ENCODE measurements at places on chromosomes 1 and 21. TPM values are rescaled to one million over a fixed set of nuclear protein-coding genes. Genes with fewer than 3 reads are reported as not detected.

- DNase-seq: no peak
Measured at GRCh38 chr1:93087532-93087931, 8.4 kb downstream of the MTF2 start.

RPE65 gene
- total RNA-seq: not detected

MASP2 gene
- total RNA-seq: not detected

GRCh38 chr1:53342735-53343470, 15.0 kb upstream of the LRP8 start:
- no peak for DNase-seq

GRCh38 chr1:60808676-60809075, 273.7 kb upstream of the NFIA start:
- no peak for DNase-seq

GRCh38 chr1:230273141-230273710, 152.9 kb downstream of the PGBD5 start:
- DNase-seq: no peak

GRCh38 chr1:206911064-206911663, 10.6 kb downstream of the FCMR start:
- DNase-seq: no peak

- DNase-seq: no peak
Measured at GRCh38 chr1:16254263-16254928, 17.4 kb upstream of the CPLANE2 start.

- no peak for DNase-seq
Measured at GRCh38 chr1:27135541-27136235, 19.2 kb downstream of the SLC9A1 start.

TSPAN1 gene
- total RNA-seq: 0.99 TPM

GRCh38 chr1:214318956-214319736, 38.2 kb downstream of the SMYD2 start:
- no peak for DNase-seq

GRCh38 chr1:53127546-53127945, 14.9 kb downstream of the SLC1A7 start:
- DNase-seq: peak; percentile 59

DNA sequence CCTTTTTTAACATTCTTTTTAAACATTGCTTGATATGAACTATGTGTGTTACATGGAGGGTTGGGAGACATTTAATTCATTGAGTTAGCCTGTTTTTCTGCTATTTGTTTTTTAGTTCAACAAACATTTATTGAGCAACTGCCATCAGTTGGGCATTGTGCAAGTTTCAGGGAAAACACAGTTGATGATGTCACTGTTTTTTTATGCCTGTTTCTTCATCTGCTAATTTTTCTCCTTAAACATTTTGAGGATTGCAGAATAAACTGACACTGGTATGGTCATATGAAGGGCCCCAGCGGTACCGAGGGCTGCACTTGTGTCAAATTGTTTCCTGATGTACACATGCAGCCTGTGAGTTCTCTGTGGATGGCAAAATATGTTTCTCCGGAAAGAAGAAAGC, 253.0 kb downstream of the FGGY start:
- peak; percentile 71 for DNase-seq

PLXNA2 gene
- 10.5 TPM for total RNA-seq

GRCh38 chr1:16386454-16387113, 19.5 kb downstream of the SZRD1 start:
- DNase-seq: peak; percentile 71

GRCh38 chr21:33071770-33072306, 1.9 kb downstream of the OLIG1 start:
- DNase-seq: no peak

- no peak for DNase-seq
Measured at GRCh38 chr1:172887162-172887561, 163.6 kb downstream of the TNFSF18 start.

LCE1E gene
- total RNA-seq: not detected

DNA sequence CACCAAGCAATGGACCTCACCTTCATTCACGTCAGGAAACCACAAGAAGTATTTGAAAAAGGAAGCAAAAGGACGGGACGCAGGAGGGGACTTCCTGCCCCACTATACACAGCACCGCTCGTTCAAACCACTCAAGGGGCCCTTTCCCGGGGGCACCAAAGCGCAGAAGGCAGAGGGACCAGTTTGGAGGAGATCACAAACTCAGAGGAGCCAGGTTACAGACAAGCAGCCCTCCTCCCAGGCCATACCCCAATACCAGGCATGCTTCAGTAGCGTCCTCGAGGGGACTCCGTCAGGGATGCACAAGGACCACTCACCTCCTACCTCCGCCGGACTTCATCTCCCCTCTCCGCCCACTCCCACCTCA, 685 bp downstream of the CRTC2 start:
- DNase-seq: no peak

GJB4 gene
- not detected for total RNA-seq

DNA sequence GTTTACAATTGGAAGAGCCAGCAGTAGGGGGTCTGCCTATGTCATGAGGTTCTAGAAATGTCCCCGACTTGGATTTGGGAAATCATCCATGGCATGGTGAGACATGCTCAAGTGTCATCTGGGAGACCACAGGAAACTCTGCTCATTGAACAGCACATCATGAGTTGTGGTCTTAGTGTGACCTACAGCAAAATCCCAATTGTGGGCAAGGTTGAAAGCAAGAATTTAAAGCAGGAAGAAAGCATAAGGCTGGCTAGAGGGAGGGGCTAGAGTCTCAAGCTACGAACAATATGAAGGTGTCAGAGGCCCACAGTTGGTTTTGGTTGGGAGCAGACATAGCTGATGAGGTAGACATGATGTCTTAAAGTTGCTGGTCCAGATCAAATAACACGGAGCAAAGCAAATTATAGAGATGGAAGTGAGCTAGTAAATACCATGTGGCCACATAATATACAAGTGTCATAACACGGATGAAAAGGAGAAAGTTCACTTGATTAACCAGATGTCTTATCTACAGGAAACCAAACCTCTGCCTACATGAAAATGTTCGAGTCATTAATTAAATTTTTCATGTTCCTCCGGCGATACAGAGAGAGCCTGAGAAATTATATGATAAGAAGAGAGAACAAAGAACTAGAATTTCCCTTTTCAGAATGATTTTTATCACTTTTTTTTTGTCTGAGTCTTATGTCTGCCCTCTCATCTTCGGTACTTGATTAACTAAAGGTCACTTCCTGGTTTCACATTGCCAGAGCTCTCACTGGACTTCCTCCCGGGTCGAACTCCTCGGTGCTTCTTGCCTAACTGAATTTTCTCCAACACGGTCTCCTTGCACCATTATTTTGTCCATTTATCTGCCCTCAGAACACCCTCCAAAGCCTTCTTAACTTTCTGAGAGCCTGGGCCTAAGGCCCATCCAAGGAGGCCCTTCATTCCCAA, 67.5 kb upstream of the DUSP10 start:
- DNase-seq: no peak

DNA sequence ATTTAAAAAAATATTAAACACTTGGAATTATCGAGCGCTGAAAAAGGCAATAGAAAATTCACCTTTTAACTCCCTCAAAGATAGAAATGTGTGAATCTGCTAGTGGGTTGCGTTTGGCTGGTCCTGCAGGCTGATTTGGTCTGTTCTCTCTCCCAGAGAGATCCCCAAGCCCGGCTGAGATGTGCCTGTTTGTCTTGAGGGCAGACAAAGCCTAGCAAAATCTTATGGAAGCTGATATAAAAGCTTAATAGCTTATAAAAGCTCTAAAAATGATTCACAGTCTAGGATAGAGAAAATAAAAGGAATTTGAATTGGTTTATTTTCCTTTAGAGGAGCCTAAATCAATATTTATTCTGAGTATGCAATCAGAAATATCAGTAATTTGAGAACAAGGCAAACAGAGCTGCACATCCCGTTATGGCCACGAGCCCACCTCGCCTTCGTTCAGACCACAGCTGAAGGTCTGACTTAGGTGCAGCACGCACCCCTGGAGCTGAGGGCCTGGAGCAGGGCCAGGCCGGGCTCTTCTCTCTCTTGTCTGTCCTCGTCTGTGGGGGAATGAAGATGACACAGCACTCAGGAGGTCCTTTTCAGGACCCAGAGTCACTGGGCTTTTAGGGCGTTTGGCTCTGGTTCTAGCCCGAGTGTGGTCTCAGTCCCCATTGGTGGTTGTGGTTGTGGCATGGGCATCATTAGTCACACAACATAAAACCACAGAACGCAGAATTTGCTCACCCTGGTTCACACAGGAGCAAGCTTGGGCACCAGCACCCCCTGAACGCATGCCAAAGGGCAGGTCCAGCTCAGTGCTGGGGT, 18.6 kb downstream of the PDE9A start:
- DNase-seq: no peak

GRCh38 chr1:84504580-84505492, 1.4 kb upstream of the SPATA1 start:
- DNase-seq: no peak

- DNase-seq: no peak
Measured at GRCh38 chr1:217542136-217542777, 88.6 kb downstream of the GPATCH2 start.

DNA sequence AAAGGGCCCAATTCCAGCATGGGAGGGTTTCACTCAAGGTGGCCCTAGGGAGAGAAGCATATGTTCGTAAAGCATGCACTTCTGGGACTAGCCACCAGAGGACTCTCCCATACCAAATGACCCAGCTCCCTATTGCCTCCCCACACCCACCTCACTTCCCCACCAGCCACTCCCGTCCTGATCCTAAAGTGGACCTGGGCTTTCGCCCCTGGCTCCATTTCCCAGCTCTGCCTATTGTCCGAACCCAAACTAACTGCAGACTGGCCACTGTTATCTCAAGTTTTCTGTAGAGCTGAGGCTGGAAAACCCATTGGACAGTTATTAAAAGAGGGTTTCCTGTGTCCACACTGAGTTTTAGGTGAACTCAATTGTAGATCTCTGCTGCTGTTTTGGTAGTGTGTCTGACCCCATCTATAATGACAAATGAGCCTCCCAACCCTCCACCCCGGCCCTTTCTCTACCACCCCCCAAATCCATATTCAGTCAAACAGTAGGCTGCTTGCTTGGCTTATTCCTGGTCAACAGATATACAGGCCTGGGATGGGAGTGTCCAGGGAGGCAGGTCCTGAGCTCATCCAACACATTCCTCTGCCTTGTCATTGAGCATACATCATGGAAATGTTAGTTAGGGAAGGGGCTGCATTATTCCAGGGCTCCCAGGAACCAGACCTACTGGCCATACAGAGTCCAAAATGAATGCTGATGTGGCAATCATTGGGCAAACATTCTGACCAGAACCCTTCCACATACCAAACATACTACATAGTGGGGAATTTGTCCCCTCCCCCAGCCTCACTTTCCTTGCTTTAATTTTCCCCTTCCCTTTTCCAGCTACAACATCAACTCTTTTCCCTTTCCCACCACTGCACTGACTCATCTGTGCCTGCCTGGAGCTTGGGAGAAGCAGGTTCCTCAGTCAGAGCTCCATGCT, 59.2 kb downstream of the ABCA4 start:
- DNase-seq: peak; percentile 82

DNA sequence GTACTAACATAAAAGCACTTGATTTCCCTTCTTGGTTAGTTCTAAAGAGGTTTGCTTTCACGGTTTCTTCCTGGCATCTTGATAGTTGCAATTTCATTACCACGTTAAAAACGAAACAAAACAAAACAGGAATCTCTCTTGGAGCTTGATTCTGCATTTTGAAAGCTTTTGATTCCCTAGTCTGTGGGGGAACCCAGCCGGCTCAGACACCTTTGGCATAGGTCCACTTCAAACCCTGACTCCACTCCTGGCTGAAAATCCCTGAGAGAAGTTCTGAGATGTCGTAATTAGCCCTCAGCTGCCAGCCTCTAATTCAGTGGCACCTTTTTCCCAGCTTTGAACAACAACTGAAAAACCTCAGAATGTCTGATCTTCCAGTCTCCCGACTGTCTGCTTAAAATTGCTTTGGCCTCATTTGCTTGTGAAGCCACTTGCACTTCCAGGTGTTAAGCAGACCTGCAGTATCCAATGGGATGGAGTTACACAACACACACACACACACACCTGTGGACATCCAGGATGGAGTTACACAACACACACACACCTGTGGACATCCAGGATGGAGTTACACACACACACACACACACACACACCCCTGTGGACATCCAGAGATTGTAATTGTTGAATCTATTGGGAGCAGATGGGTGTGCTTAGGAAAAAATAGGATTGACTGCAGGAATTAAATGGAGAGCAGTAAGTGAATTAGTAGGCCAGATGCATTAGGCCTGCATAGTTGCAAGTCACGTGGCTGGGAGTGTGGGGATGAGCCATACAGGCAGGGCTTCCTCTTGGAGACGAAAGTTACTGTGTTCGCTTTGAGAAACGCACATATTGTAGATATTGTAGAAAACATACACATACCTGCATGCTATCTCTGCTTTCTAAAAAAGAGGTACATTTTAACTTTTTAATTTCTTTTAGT, 285.6 kb upstream of the FMN2 start:
- no peak for DNase-seq

- no peak for DNase-seq
Measured at GRCh38 chr1:43824795-43825194, 108.8 kb upstream of the ARTN start.

E2F2 gene
- total RNA-seq: not detected

DNA sequence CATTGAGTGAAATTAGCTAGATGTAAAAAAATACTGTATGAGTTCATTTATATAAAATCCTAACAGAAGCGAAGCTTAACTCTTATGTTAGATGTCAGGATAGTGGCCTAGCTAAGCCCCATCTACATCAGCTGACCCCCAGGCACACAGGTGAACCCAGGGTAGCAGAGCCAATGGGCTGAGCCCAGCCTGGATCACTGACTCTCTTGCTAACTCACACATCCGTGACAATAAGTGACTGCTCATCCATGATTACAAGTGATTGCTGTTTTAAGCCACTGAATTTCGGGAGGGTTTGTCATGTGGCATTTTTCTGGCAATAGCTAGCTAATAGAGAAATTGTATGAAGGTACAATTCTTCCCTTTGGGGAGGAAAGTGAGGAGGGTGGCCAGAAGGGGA, 55.2 kb upstream of the COG2 start:
- DNase-seq: no peak

- no peak for DNase-seq
Measured at GRCh38 chr1:115714572-115715141, 53.9 kb downstream of the CASQ2 start.

- DNase-seq: no peak
Measured at GRCh38 chr1:186700722-186701121, 20.5 kb upstream of the PTGS2 start.
